Kidney tubule cell (primary cell): ENCODE measurements at places on chromosomes 16 and 17.

DNA sequence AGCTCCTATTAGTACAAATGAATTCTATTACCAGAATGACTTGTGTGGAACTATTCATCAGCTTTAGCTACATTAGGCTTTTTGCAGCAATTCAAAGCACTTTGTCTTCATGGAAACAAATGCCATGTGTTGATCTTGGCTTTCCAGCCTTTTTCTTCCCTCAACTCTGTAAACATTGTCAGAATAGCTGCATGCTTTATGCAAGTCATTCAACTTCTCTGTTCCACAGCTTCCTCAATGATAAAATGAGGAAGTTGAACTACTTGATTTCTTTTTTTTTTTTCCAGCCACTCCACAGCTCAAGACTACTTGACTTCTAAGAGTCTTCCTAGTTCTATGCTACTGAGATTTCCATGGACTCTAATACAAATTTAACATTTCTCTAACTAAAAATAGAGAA, 41.1 kb downstream of the KIAA0753 start:
- DNase-seq = peak; percentile 8

DNA sequence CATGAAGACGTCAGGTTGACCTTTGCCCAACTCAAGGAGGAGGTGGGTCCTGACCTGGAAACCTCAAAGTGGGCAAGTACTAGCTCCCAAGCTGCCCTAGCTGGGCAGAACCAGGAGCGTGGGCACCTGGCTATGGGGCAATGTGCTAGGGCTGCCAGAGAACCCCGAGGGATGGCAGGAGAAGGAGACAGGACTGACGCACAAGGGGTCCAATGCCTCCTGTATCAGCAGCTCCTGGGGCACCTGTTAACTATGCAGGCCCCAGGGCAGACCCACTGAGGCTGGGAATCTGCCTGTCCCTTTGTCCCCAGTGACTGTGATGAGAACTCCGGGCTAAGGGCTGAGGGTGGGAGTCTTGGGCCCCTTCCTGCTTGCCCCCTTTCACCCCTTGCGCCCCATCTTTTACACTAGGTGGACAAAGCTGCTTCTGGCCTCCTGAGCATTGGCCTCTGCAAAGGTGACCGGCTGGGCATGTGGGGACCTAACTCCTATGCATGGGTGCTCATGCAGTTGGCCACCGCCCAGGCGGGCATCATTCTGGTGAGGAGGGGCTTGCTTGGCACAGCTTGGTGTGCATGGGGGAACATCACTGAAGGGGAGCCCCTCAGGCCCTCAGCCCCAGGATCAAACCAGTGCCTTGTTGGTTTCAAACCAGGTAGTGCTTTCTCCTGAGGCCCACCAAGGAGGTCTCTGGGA, 7.7 kb downstream of the CHAD start:
- no peak for DNase-seq

- no peak for DNase-seq
Observed at GRCh38 chr16:82945420-82946101, 318.8 kb downstream of the CDH13 start.

- DNase-seq = no peak
Observed at GRCh38 chr17:7081341-7082062, 1.5 kb upstream of the CLEC10A start.

DNA sequence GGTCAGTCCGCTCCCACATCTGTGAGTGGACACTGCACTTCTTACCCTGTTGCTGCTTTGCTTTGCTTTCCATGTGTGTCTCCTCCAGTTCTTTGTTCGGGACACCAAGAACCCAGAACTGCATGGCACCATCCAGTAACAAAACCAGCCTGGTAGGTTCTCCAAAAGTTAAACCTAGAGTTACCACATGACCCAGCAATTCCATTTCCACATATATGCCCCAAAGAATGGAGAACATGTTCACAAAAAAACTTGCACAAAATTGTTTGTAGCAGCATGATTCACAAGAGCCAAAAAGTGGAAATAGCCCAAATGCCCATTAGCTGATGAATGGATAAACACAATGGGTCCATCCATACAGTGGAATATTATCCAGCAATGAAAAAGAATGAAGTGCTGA, 10.3 kb upstream of the CCL22 start:
- no peak for DNase-seq

DNA sequence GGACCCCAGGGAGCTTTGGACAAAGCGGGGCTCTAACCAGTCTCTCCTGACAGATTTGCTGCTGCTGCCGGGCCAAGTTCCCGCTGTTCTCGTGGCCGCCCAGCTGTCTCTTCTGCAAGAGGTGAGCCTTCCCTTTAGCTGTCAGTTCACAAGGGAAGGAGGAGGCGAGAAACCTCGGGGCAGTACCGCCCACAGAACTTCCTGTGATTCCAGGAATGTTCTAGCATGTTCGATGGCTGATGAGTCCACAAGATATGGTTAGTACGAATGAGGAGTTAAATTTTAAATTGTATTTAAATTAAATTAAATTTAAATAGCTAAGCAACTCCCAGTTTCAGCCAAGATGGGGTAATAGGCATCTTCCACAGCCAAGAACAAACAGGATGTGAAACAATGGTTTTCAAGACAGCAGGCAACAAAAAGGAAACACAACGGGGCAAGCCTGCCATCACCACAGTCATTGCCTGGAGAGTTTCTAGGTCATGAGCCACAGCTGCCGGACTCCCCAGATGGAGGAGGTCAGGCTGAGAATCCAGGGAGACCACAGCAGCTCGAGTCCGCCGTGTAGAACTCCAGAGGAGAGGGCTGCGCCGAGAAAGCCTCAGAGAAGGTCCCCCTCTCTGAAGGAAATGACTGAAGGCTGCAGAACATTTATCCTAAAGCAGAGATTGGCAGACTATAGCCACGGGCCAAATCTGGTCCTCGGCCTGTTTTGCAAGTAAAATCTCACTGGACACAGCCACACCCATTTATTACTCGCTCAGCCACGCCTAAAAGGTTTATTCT, 9.5 kb upstream of the TCF25 start:
- DNase-seq = no peak

- DNase-seq = no peak
Observed at GRCh38 chr17:351875-352420, 659 bp downstream of the RPH3AL start.

GRCh38 chr17:34054495-34054894, 200.6 kb upstream of the CCL2 start:
- no peak for DNase-seq

DNA sequence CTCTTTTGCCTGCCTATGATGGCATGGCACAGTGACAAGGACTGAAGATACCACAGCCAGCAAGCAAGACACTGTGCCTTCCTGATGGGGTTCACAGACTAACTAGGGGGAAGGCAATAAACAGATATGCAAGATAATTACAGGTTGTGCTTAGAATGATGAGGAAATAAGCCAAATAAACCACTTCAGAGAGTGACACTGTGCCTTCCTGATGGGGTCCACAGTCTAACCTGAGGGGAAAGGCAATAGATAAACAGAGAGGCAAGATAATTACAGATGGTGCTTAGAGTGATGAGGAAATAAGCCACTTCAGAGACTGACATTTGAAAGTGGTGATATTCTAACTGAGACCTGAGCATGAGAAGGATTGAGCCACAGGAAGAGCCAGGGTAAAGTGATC, 84.2 kb downstream of the HS3ST2 start:
- DNase-seq = no peak

DNA sequence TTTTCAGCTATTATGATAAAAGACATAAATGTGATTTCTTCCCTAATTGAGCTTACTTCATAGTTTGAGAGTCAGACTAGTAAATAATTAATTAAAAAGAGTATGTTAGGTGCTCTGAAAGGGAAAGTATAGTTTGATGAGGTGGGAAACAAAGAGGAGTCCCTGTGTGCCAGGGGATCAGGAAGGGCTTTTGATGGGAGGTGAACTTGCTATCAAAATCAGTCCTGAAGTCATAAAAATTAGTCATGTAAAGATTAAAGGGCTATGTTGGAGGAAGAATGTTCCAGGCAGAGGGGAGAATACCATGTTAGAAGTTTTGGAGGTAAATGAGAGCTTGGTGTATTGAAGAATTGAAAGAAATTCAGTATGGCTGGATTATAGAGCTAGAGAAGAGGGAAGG, 31.0 kb downstream of the NFAT5 start:
- peak; percentile 10 for DNase-seq

DNA sequence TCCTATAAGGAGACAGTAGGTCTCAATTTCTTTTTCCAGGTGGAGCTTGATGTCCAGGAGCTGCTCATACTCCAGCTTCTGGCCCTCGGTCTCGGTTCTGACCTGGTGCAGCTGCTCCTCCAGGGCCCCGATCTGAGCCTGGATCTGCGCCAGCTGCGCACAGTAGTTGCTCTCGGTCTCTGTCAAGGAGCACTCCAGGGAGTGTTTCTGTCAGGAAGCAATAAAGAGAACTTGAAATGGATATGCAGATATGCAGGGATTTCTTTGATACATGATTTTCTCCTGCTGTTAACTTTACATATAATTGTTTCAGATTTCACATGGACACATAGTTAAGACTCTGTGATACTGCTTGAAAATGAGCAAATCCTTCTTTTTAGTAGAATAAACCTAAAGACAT, 4.7 kb downstream of the KRT25 start:
- no peak for DNase-seq

DNA sequence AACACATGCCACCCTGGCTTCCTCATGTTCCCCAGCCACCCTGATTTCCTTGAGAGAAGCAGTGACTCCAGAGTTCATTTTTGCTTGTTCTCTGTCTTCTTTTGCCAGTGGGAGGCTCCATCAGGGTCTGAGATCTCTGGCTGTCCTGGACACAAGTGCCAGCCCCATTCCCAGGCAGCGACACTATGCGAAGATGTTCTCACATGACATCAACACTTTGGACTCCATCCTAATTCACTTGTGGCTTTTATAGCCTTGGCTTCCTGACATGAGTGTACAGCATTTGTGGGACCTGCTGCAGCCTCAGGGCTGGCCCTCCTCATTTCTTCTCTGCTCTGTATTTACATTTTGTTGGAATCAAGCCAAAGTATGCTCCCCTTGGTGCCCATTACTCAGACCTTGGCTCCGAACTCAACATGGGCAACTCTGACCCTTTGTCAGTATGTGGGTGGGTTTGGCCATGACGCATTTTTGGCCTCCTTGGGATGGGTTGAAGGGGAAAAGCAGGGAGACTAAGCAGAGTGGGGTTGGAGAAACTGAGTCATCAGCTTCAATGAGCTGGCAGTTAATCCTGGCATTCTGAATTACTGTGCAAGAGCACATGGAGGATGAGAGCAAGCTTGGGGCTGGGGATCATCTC, 119.0 kb upstream of the EEF2KMT start:
- DNase-seq = peak; percentile 5
